Hematopoietic multipotent progenitor cell treated with erythropoietin and hydrocortisone succinate and interleukin-3 and kit ligand, for 15 days (in vitro differentiated cells): ENCODE measurements at places on chromosomes 4 and X.

GRCh38 chrX:17605676-17606075, 131.6 kb upstream of the SCML1 start:
- no peak for DNase-seq

DNA sequence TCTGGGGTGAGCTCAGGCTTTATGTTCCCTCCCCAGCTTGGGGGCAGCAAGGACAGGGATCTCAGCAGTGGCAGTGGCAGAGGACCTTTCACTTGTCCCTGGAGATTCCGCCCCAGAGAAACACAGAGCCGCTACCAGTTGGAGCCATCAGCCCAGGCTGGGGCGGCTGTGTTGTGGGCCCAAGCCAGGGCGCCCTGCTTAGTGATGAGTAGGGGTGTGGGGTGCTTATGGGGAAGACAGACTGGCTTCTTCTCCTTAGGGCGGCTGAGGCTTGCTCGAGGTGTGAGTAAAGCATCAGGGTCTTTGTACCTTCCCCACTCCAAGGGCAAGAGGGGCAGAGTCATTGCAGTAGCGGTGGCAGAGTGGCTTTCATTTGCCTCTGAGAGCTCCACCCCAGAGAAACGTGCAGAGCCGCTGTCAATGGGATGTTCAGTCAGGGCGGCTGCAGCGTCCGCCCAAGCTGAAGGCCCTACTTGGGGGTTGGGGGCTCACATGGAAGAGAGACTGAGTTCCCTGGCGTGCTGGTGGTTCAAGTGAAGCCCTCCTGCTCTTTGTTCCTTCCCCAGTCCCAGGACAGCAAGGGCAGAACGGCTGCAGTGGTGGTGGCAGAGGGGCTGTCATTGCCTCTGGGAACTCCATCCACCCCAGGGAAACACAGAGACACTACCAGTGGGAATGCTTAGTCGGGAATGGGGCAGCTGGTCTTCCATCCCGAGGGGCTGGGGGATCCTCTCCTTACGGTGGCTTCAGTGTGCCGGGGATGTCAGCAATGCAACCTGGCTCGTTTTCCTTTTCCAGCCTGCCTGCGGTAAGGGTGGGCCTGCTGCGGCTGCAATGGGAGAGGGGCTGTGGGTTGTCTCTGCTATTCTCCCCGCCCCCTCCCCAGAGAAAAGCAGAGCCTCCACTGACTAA, 2142.5 kb upstream of the TENM3 start:
- DNase-seq: no peak

DNA sequence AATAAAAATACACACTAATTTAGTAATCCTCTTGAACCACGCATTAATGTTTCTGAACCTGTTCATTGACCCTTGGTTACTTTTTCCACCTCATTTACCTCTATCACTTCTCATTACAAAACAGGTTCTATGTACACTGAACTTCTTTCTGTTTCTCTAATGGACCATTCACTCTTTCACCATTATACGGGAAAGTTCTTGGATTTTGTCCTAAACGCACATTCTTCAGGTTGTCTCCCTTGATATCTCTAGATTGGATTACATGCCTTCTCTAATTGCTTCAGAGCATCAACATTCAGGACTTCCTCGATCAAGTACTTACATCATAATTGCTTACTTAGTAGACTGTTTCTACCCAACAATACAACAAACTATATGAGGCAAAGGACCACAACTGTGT, 359.4 kb upstream of the FSTL5 start:
- DNase-seq: no peak

DNA sequence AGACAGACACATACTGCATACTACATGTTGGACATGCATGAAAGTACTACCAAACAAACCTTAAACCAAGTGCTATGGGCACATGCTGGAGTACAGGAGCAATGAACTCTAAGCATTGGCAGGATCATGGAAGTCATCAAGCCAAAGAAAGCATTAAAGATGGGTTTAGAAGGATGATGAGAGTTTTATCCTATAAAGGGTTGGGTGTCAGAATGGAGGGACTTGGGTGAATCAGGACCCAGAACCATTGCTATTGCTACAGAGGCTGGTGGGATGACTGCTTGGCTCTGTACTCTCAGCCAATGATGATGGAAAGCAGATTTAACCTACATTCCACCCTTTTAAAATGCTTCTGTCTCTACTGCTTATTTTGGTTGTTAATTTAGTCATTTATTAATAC, 233.9 kb upstream of the EDA2R start:
- DNase-seq: no peak

GRCh38 chrX:153554519-153555167, 37.2 kb downstream of the ATP2B3 start:
- DNase-seq: peak; percentile 34

GRCh38 chr4:119977076-119977940, 89.3 kb downstream of the MAD2L1 start:
- no peak for DNase-seq

- no peak for DNase-seq
Observed at GRCh38 chr4:62898115-62898514, 1511.1 kb downstream of the TECRL start.

DNA sequence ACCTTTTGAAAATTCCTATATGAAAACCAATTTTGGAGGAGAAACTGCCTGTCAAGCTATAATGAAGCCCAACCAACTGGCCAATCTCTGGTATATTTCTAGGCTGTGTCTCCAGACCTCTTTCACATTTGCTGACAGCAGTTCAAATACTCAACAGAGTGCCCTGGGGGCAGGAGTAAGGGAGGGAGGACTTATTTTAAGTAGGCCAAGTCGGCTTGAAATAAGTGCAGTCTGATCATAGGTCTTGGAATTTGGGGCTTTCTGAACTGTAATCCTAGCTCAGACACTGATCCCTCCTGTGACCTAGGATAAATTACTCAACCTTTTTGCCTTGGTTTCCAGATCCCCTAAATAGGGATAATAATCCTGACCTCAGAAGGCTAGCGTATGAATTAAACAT, 59.4 kb upstream of the SLC7A11 start:
- DNase-seq: no peak

- DNase-seq: no peak
Observed at GRCh38 chrX:41335958-41336331, 2.0 kb downstream of the DDX3X start.

DNA sequence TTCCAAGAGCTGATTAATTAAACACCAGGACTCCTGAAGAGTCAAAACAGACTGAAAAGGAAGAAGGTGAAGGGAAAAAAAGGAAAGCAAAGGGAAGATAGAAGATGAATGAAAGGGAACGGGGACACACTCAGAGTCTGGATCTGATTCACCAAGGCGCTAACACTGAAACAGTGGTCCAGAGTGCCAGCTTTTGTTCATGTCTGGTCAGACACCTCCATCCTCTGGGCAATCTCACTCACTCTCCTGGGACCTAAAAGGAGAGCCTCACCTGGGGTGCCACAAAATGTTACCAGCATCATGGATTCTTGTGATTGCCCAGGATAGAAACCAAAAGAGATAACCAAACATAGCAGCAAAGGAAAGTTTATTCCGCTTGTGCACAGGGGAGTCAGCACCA, 120.3 kb upstream of the AFF2 start:
- DNase-seq: no peak

- no peak for DNase-seq
Observed at GRCh38 chr4:107896158-107896645, 35.1 kb upstream of the CYP2U1 start.

DNA sequence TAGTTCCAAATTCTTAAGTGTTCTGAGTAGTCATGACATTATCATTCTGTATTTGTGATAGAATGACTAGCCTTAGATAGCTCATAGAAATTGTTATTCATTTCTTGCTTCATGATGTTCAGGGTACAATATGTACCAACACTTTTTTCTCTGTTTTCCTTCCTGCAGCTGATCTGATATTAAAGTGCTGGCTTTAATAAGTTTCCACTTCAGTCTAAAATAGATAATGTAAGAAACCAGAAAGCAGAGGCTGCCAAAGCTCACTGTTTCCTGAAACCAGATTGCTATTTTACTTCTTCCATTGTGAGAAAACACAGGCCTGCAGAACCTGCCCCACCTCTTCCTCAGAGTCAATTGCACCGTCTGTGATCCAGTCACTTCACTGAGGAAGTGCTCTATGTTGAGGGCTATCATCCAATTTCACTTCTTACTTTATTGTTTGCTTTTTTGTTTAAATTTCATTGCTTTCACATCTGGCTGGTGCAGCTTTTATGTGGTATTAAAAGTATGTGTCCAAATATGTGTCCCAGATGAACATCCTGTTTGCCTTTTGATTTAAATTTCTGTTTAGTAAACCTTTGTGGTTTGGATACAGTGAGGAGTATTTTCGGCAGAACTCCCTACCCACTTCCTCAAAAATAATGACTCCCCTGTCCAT, 652.1 kb downstream of the ANKRD50 start:
- no peak for DNase-seq

GRCh38 chr4:163042306-163042705, 124.4 kb downstream of the NAF1 start:
- DNase-seq: no peak

GRCh38 chrX:72294497-72294896, 11.2 kb downstream of the CITED1 start:
- DNase-seq: no peak

DNA sequence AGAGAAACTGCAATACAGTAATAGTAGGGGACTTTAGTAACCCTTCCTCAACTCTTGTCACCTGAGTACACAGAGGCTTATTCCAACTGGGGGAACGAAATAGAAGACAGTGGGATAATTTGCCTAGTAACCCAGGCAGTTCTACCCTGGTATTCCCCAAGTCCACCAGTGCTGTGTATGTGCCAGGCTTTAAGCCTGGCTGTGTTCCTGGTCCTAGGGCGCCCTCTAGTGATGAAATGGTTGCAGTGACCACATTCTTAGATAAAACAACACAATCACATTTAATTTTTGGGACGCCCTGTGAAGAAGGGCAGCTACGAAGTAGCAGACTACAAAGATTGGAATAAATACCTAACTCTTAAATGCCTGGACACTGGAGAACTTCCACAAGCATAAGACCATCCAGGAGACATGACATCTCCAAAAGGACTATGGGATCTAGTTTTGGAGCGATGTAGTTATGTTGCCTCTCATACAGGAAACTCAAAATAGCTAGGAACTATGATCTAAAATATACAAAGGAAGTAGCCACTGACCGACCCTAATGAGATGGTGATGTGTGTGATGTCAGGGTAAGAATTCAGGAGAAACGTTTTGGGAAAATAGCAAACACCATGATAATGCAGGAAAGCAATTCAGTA, 288.5 kb upstream of the ZCCHC13 start:
- DNase-seq: peak; percentile 67

DNA sequence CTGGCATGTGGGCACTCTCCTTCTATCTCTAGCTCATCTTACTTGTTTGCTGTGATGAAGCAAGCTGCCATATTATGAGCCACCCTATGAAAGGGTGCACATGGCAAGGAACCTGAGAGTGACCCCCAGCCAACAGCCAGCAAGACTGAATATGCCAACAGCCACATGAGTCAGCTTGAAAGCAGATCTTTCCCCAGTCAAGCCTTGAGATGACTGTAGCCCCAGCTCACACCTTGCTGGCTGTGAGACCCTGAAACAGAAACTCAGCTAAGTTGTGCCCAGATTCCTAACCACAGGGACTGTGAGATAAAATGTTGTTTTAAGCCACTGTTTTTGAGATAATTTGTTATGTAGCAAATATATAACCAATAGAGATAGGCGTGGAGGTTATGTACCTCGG, 36.2 kb downstream of the KDM5C start:
- no peak for DNase-seq

DNA sequence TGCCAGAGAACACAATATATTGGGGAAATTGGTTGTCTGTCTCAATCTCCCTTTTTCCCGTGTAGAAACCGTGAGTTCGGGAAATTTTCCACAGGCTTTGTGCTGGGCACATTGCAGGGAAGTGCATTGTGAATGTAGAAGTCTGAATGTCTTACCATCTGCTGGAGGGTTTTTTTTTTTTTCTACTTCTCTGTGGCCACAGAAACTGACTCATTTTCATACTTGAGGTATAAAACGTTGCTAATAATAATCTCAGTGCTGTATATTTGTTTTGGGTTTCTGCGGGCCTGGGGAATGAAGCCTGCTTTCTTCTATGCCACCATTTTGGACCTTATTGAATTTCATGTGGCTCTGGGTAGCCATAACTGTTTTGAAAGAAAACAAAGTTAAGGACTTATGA, 1001.2 kb downstream of the STIM2 start:
- DNase-seq: no peak

DNA sequence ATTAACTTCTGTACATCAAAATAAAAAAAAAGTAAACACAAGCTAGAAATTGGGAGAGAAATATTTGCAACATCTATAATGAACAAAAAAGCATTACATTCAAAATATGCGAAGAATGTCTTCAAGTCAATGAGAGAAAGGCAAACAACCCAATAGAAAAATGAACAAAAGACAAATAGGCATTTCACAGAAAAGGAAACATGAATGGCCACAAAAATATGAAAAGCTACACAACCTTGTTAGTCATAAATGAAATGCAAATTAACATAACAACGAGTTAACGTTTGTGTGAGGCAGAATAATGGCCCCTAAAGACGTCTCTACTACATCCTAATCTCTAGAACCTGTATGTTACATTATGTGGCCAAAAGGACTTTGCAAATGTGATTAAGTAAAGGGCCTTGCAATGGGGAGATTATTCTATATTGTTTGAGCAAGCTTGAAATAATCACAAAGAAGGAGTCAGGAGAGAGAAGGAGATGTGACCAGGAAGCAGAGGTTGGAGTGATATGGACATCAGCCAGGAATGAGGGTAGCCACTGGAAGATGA, 86.8 kb downstream of the WDFY3 start:
- no peak for DNase-seq

DNA sequence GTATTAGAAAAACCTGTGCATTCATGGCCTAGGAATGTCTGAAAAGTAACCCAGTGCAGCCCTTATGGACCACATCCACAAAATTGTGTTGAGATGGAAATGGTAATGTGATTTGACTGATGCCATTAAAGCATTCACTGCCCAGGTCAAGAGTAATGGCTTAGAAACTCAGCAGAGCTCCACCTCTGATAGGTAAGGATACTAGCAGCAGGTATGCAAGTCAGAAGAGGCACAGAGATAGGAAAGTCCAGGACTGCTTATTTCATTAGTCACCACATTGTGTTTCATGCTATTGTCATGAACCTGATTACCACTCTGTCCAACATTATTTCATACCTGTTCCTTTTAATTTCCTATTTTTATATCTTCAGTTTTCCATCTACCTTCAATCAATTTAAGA, 2042.2 kb downstream of the ARAP2 start:
- DNase-seq: no peak

DNA sequence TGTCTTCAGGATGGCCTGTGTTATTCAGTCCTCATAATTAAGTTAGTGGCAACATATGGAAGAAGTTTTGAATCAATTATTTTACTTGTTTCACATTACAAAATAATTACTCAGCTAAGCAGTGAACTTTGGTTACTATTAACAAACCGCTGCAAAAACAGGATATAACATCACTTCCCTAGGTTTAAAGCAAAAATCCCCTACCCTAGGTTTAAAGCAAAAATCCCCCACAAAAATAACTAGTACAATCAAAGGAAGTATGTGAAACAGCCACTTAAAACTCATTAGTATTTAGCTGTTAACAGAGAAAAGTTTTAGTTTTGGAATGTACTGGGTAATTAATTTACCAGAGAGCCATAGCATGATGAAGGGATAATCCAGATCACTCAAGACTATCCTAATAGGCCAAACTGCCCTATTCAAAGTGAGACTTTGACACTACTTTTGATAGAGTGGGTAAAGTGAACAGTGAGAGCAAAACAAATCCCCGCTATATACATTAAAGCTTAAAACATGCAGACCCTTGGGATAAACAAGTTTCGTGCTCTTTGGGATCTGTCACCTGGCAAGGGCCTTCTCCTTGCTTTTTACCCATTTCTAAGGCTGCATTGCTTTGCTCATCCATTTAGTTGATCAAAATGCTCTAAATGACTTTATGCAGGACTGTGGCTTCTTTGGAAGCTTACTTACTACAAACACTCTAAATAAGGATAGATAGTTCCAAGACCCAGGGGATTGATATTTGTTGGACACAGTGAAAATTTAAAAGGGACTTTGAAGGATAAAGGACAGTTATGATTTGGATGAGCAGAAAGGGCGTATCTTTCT, 36.4 kb upstream of the GPR174 start:
- no peak for DNase-seq
